ENCODE measurements at places on chromosomes 1 and 21. TPM values are rescaled to one million over a fixed set of nuclear protein-coding genes. Genes with fewer than 3 reads are reported as not detected.

The C1QA gene
- not detected for total RNA-seq

The TP73 gene
- not detected for total RNA-seq

The ALX3 gene
- total RNA-seq = 1.9 TPM

The CHRM3 gene
- 0.24 TPM for total RNA-seq

The OVAAL gene
- not detected for total RNA-seq

The TAF12 gene
- 22.7 TPM for total RNA-seq

The SYT14 gene
- 3.3 TPM for total RNA-seq

The IL10 gene
- total RNA-seq = not detected

The WNT3A gene
- not detected for total RNA-seq

The AGL gene
- total RNA-seq = 19.0 TPM
